ENCODE measurements at places on chromosomes 16 and 17.

- no peak for DNase-seq
Measured at GRCh38 chr17:18028952-18029540, 9.9 kb downstream of the ATPAF2 start.

- no peak for DNase-seq
Measured at GRCh38 chr17:50396261-50397110, 837 bp downstream of the LRRC59 start.

GRCh38 chr16:69852815-69853214, 90.7 kb downstream of the WWP2 start:
- no peak for DNase-seq

GRCh38 chr17:38797158-38797490, 2.2 kb downstream of the PIP4K2B start:
- no peak for DNase-seq

- DNase-seq, result no peak
Measured at GRCh38 chr17:63698886-63699637, 863 bp downstream of the LIMD2 start.

GRCh38 chr17:82751571-82752370, at the start of gene TBCD:
TSS of gene TBCD (plus strand) at chr17:82752065. CDS start at chr17:82752194, 129 bp downstream.
- DNase-seq, result peak; percentile 67

DNA sequence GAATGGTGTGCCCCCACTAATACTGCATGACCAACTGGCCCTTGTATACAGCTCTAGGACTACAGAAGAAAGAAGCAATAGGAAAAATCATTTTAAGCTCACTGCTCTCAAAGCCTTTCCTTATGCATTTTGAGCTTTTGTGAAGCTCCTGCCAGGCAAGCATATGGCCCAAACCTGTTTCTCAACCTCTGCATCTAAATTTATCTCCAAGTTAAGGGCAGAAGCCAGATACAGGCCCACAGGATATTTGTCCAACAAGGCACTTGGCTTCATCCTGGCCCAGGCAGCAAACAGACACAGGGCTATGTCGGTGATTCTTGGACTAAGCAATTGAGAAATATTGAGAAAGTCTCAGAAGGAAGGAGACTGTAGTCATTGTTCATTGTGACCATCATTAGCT, 43.9 kb downstream of the CCT6B start:
- DNase-seq, result no peak

DNA sequence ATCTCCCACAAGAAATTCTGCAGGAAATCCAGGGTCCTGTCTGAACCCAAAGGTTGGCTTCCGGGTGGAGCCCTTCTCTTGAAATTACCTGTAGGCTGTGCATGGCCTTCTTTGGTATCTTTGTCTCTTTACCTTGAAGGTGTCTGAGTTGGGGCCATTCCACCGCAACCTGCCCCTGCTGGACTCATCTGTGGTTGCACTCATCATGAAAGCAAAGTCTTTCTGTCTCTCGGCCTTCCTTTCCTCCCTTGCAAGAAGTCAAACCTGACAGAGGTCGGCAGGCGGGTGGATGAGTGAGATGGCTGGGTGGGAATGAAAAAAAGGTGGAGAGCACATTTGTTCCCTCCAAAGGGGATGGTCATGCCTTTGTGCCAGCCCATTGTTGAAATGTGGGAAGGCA, 25.1 kb downstream of the SALL1 start:
- no peak for DNase-seq

GRCh38 chr16:53805113-53805512, 101.2 kb downstream of the FTO start:
- DNase-seq, result no peak
